Right atrium auricular region (tissue), 2 donors: ENCODE measurements at places on chromosomes 5 and 9. TPM values are rescaled to one million over a fixed set of nuclear protein-coding genes. Genes with fewer than 3 reads are reported as not detected.

The MARCOL gene
- total RNA-seq, result not detected

The WNK2 gene
- total RNA-seq, result 61.4 TPM

The MVB12B gene
- total RNA-seq, result 5.9 TPM

The CCL21 gene
- total RNA-seq, result 26.5 TPM

The MUSK gene
- total RNA-seq, result 2.0 TPM

The PHYHD1 gene
- 21.3 TPM for total RNA-seq

The WDR36 gene
- 12.6 TPM for total RNA-seq
